ENCODE measurements at places on chromosomes 4 and X. TPM values are rescaled to one million over a fixed set of nuclear protein-coding genes. Genes with fewer than 3 reads are reported as not detected.

- DNase-seq: no peak
Observed at GRCh38 chr4:94256144-94256783, 48.6 kb downstream of the SMARCAD1 start.

DNA sequence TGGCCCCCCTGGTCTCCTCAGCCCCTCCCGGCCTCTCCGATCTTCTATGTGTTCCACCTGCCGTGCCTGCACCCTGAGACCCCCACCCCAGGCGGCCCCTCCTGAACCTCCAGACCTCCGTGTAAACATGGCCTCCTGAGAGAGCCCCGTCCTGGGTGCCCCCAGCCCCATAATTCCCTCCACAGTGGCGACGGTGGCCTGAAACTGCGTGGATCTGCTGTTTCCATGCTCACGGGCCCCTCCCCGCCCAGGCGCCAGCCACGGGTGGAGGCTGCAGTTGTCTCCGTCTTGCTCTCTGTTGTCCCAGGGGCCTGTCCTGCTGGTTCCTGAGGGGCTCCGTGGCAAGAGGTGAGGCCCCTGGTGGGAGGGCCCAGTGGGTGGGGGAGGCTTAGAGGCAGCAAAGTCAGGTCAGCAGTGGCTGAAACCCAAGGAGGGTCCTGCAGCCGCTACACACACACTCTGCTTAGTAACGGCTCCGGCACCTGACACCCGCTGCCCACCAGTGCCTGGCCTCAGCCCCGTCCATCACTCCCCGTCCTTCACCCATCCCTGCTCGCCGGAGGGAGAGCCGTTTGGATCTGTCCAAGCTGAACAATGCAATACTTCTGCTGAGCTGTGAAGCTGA, 75.8 kb downstream of the FAM53A start:
- DNase-seq: no peak

- peak; percentile 12 for DNase-seq
Observed at GRCh38 chrX:46184749-46185148, 360.5 kb downstream of the ZNF674 start.

GRCh38 chr4:47334652-47335051, 128.8 kb downstream of the COMMD8 start:
- peak; percentile 9 for DNase-seq

GPR119 gene
- total RNA-seq: not detected

DNA sequence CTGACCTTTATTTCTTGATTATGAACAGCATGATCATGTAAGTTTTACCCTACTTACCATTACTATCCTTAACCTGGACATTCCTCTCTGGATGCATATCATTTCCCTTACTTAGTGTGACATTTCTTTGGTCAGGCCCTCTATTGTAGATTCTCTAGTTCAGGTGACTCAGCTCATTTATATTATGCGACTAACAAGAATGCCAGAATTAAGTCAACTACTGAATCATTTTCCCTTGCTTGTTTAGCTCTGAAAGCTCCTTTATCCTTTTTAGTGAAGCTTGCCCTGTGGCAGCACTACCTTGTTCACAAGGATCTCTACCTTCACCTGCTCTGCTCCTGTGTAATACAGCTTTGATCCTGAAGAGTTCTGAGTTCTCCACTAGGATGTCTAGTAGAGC, 15.1 kb upstream of the UGT2B17 start:
- DNase-seq: no peak

PIR gene
- total RNA-seq: 40.8 TPM

DNA sequence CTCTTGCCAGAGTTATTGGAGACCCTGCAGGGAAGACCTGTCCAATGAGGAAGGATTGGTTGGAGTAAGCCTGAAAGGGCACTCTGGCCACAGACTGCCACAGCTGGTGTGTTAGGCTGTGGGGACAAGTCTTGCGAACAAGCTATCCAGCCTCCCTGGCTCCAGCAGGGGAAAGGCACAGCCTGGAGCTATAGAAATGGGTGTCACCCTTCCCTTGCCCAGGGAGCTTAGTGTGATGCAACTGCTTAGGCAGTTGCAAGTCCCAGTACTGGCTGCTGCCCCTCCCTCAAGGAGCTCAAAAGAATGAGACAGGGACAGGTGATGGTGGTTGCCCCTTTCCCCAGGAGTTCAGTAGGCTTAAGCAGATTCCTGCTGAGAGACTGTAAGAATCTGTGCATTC, 165.7 kb upstream of the CT83 start:
- no peak for DNase-seq

GRCh38 chr4:150768497-150768896, 186.5 kb downstream of the MAB21L2 start:
- DNase-seq: no peak

PTCHD1 gene
- total RNA-seq: under 0.01 TPM

GRCh38 chr4:67499799-67500198, 45.5 kb downstream of the CENPC start:
- no peak for DNase-seq

- peak; percentile 17 for DNase-seq
Observed at GRCh38 chrX:69210581-69210980, 45.3 kb upstream of the PJA1 start.

DNA sequence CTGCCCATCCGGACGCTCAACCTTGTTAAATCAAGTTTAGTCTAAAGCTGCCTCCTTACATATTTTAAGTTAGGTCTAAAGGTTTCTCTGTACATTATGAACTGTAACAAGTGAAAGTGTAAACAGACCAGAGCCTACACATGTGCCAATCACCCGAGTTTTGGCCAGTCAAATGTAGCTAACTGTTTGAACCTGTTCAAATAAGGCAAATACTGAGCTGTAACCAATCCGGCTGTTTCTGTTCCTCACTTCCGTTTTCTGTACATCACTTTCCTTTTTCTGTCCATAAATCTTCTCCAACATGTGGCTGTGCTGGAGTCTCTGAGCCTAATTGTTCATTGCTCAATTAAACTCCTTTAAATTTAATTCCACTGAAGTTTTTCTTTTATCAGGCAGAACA, 113.3 kb upstream of the SHISA3 start:
- no peak for DNase-seq

DNA sequence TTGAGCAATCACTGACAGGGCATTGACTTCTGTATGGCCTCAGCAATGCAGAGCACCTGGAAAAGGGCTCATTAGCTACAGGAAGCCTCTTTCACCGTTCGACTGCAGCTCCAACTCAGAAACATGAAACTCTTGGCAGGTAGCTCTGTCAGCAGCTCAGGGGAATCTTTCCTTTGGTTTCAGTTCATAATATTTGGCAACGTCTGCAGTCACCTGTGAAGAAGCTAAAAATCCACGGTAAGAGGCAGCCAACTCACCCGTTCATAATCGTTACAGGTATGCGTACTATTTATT, 354.9 kb downstream of the CAMK2D start:
- DNase-seq: no peak

TLL1 gene
- total RNA-seq: 1.5 TPM

- no peak for DNase-seq
Observed at GRCh38 chr4:55075376-55075775, 50.0 kb downstream of the KDR start.

TRPC5OS gene
- not detected for total RNA-seq

GABRE gene
- 29.4 TPM for total RNA-seq

DNA sequence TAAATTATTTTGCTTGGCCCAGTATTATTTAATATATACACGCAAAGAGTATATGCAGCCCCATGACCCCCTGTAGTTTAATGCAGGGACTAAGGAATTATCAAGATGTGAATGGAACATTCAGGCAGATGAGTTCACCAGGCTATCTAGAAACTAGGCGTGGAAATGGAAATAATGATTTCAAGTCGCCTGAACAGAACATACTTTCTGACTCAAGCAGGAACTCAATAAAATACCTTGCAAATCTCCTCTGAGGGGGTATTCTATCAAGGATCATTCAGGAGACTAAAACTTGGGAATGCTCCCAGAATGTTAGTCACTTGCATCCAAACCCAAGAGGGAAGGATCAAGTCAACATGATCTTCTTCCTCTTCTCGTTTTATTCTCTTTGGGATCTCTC, 59.6 kb upstream of the RASSF6 start:
- peak; percentile 90 for DNase-seq

- no peak for DNase-seq
Observed at GRCh38 chr4:173746424-173746823, 216.4 kb upstream of the HAND2 start.

ACOX3 gene
- total RNA-seq: 22.3 TPM

DNA sequence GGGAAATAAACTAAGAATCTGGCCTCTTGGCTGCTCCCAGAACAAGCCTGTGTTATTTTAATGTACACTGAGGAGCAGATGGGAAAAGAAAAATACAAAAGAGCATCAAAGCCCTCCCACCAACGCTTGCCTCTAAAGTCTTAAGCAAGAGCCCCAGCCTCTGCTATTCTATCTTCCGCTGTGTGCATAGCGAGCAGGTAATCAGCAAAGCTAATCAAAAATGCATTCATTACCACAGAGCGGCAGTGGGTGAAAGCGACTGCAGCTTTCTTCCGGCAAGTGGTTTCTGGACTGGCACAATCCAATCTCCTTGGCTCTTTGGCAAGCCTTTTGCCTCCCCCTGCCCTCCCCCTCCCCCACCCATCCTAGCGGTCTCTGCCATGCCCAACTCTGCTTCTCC, 13.5 kb upstream of the GRIA3 start:
- DNase-seq: no peak

- no peak for DNase-seq
Observed at GRCh38 chrX:134443461-134443860, 16.5 kb upstream of the HPRT1 start.

GRCh38 chr4:173490256-173490655, 39.8 kb downstream of the HAND2 start:
- no peak for DNase-seq

PAGE2B gene
- total RNA-seq: not detected

GRCh38 chr4:80422727-80423404, 87.3 kb downstream of the CFAP299 start:
- no peak for DNase-seq

DNA sequence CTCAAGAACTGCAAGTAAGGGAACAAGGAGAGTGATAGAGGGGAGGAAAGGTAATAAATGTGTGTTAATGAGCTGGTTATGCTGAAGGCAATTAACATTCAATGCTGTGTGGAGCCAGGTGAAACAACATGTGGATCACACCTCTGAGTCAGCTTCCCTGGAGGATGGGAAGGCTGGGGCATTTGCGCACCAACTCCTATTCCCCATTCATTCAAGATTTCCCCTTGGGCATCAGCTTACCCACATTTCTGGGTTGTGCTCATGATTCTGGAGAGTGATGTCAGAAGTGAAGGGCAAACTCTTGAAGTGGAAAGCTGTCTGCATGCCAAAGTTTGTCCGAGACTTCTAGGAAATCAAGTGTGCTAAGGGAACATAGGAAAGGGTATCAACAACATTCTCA, 461.4 kb downstream of the MID1IP1 start:
- DNase-seq: no peak

PCSK1N gene
- total RNA-seq: not detected

DNA sequence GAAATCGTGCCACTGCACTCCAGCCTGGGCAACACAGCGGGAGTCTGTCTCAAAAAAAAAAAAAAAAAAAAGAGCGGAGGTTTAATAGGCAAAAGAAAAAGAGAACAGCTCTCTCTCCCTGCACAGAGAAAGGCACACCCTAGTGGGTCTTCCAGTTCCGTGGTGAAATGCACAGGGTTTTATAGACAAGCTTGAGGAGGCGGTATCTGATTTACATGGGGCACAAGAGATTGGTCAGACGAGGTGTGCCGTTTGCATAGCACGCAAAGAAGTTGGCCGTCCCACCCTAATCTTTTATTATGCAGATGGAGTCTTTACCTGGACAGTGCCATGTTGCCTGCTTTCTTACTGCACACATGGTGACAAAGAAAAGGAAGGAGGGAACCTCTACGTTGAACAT, 33.5 kb upstream of the REST start:
- no peak for DNase-seq

DNA sequence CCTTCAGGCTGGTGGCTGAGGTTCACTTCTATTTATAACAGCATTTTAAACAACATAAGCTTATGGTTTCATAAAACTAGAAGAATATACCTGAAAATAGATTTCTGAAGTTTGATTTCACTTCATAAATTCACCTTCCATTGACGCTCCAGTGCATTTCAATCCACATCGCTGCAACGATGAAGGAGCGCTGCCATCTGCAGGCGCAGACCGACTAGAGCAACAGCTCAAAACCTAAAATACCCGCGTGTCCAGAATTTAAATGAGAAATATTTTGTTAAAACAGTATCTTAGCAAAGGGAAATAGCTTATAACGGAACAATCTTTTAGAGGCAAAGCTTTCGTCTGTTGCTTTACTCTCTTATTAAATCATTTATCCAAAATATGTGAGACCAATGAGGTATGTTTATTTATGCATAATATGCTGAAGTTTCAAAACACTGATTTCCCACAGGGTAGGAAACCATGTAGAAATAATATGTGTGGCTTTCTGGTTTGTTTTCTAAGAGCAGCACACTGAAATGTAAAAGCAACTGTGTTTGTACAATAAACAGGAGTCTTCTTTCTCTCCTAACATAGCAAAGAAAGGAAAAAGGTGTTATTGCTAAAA, 816.4 kb upstream of the FRG1 start:
- DNase-seq: no peak

REELD1 gene
- total RNA-seq: not detected

DNA sequence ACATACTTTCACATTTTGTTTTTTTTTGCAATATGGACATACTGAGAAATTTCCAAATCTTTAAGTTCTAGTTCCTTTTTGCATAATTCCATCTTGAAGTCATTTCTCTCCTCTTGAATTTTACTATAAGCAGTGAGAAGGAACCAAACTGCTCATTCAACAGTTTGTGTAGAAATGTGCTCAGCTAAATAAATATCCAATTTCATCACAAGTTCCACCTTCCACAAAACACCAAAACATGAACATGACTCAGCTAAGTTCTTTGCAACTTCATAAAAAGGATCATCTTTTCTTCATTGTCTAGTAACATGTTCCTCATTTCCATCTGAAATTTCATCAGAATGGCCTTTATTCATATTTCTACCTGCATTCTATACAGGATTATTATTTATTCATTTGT, 77.3 kb upstream of the FGF13 start:
- DNase-seq: no peak

- DNase-seq: no peak
Observed at GRCh38 chr4:145326491-145326890, 146.1 kb upstream of the OTUD4 start.

HS3ST1 gene
- total RNA-seq: 2.5 TPM

DNA sequence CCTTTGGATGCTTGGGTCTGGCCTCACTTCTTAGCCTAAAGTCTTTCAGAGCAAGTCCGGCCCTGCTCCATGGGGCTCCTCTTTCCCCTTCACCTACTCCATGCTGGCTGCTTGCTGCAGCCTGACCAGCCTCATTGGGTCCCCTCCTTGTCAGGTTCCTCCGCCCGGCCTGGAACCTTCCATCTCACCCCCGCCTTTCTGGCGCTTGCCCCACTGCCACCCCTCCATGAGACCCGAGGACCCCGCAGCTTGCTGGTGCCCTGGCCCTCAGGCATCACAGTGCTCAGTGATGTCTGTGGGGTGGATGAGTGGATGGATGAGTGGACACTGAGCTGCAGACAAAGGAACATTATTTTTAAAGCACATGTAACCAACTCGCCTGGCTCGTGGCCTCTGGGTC, 24.7 kb downstream of the SORCS2 start:
- no peak for DNase-seq

- DNase-seq: no peak
Observed at GRCh38 chrX:13009844-13010243, 34.6 kb downstream of the FAM9C start.
